RCC 7860 (cell line): ENCODE measurements at places on chromosomes 3 and 15.
A peak's percentile ranks its signal among the peaks of the same experiment; 100 is the strongest.

DNA sequence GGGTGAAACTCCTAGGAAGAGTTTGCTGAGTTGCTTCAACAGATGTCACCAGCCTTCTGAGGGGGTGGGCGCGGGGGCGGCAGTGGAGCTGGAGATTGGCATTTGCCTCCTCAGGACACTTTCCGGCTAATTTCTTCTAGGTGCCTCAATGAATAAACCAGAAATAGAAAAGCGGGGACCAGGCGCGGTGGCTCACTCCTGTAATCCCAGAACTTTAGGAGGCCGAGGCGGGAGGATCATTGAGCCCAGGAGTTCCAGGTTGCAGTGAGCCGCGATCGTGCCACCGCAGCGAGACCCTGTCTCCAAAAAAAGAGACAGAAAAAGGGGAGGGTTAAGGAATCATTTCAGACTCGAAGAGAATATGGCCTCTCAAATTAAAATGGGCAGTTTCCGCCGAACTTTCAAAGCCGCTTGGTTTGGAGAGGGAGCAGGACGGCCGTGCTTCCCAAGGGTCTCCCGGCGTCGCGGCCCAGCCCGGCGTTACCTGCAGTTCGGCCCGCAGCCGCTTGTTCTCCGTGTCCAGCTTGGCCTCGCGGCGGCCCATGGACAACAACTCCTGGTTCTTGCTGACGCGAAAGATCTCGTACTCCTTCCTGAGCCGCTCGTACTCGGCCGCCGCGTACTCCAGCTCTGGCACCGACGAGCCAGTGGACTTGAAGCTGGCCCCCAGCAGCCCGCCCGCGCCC is 587 bp downstream of the NPHP3 start:
- DNase-seq: peak; percentile 41

- DNase-seq: no peak
Measured at GRCh38 chr3:129343643-129344360, 65.1 kb downstream of the HMCES start.

GRCh38 chr15:95591270-95591669 is 739.2 kb upstream of the NR2F2 start:
- no peak for DNase-seq

DNA sequence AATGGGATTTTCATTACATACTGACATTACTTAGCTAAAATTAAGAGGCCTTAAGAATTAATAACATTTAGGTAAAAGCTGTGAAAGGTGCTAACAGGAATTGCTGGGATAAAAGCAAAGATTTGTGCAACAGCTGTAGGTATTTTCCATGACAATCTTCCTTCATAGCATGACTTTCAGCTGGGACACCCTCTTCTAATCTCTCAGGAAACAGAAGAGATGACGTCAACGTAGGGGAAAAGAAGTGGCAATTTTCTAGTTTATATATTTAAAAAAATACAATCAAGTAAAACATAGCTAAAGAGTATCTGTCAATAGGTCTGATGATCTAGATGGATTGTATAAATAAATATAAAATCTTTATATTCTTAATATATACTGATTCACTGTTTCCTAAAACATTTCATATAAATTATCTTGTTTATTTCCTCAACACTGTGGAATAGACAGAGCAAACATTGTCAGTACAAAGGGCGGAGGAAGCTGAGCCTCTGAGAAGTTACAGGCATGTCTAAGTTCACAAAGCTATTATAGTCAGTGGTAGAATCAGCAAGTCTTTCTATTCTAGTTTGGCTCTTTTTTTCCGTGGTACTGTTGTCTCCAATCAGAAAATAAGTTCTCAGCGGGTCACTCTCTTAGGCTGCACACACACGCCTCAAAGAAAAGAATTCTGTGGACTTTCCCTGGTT is 217.0 kb downstream of the P3H2 start:
- no peak for DNase-seq

DNA sequence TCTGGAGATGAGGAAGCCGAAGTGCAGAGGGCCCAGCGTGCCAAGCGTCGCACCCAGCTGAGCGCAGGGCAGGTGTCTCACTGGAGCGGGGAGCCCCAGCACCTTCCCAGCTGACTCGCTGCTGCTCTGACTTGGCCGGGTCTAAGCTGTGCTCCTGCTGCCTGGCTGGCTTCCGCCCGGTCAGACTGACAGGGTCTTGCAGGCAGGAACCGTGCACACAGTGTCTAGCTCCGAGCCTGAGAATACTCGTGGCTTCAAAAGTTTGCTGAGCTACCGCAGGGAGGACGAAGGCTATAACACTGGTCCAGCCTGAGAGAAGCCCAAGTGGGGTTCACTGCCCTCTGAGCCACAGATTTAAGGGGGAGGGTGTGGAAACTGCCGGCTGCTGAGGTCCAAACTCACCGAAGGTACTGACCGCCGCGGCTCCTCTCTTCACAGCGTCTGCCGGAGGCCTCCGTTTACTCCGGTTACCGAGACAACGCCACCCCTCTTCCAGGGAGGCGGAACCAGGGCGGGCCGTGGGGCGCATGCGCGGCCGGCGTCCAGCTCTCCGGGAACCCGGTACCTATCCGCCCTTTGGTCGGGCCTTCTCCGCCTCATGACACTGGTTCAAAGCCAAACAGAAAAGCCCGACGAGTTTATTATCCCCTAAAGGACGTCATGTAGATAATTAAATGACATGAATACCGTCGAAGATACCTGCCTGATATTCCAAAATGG is at the start of gene CFAP44:
Gene CFAP44 (minus strand): TSS at position 443 of the 720 bp plus-strand sequence. CDS start 7,829 bp downstream, outside the sequence.
- DNase-seq: no peak

GRCh38 chr3:186566772-186567071 is 417 bp downstream of the TBCCD1 start:
- no peak for DNase-seq
